ENCODE measurements at places on chromosomes 11 and 22.

DNA sequence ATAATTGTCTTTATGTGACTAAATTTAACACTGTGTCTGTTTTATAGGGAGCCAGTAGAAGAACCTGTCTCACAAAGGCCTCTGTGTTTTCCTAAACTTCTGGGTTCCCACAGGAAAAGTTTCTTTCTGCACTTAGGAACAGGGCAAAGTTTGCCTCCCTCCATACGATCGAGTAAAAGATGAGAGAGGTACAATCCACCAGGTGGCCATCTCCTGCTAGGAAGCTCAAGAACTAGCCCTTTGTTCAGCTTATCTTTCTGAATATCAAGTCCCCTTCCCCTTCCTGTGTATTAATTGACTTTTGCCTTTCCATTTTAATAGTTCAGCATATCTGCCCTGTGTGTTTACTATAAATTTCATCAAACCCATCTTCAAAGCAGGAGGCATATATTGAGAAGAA, 18.0 kb downstream of the CSNK2A3 start:
- no peak for DNase-seq

- no peak for DNase-seq
These were observed 12.2 kb upstream of the MRPL17 start for GRCh38 chr11:6695377-6695776.

- no peak for DNase-seq
These were observed 13.5 kb downstream of the DHCR7 start for GRCh38 chr11:71434576-71435130.

DNA sequence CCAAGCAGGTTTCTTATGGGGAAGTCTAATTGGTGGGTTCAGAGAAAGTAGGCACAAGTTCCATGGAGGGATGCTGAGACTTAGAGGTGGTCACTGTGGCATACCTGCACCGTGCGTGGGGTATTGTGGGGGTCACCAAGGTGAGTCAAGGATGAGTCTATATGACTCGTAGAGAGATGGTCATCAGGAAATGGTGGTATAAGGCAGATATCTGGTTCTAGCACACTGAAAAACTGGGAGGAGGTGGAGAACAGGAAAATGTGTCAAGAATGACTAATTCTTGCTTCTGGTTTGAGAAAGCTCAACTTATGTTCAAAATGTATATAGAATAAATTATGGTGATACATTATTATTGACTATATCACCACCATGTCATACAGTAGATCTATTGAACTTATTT, 258.1 kb downstream of the RAB38 start:
- DNase-seq, result no peak

- DNase-seq, result no peak
These were observed 49.7 kb downstream of the ST14 start for GRCh38 chr11:130209128-130209932.

DNA sequence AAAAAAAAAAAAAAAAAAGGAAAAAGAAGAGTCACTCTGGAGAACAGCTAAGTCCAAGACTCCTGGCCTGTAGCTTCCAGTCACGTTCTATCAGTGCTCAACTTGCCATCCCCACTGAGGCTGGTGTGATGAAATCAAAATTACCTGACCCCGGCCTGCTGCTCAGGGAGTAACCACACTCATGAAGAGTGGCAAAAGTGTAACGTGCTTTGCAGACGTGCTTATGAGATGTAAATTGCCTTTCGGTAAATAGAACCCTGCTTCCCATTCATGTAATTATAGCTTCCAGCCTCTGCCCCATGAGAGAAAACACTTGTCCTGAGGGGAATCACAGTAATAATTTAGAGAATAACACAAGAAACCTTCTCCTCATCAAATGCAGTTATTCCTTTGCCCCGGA, 28.2 kb upstream of the CHKA start:
- DNase-seq, result no peak

DNA sequence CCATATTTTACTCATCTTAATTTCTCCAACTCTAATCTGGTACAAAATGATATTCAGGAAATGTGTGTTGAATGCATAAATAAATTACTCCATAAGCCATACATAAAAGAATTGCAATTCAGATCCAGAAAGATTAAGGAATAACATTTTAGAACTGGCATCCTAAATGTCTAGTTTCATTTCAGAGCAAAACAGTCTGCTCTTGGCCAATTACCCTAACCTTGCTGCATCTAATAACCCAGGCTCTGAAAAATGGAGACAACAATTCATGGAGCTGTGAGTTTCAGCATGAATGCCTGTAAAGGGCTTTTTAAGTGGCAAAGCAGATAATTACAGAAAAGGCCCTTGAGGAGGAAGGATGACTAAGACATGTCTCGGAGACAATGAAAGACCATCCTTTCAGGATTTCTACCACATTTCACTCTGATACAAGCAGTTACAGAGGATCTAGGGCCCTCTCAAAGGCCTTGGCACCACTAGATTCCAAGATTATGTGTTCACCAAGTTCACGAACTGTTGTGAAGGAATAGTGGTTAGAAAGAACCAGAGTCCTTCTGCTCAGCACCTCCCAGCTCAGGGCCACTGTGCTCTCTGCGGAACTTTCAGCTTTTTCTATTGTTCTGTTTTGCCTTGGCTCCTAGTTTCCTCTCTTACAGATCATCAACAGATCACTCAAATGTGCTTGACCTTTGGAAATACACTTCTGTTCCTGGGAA, 157.6 kb upstream of the BLID start:
- no peak for DNase-seq

- DNase-seq, result no peak
These were observed 211.1 kb downstream of the BRD1 start for GRCh38 chr22:49616356-49617231.

DNA sequence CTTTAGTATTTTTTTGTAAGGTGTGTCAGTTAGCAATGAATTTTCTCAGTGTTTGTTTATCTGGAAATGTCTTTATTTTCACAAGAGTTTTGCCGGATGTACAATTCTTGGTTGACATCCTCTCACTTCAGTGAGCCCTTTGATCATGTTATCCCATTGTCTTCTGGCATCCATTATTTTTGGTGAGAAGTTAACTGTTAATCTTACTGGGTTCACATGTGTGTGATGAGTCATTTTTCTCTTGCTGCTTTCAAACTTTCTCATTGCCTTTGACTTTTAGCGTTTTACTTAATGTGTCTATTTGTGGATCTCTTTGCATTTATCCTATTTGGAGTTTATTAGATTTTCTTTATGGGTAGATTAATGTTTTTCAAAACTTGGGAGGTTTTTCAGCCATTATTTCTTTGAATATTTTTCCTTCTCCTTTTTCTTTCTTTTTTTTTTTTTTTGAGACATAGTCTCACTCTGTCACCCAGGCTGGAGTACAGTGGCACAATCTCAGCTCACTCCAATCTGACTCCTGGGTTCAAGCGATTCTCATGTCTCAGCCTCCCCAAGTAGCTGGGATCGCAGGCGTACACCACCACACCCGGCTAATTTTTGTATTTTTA, 100.5 kb upstream of the RRM1 start:
- no peak for DNase-seq

DNA sequence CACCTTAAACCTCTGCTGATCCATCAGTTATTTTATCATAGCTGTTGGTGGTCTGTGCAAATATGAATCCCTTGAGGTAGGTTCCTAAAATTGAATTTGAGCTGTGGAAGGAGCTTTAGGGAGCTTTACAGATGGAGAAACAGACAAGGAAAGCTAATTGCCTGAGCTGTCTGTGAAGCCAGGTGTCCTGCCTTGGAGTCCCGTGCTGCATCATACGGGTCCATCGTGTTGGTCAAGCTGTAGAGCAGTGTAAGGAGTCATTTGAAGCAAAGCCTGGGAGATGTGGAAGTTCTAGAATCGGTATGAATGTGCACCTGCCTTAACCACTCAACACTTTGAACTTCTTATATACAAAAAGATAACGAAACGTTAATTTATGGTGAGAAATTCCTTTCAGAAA, 1.0 kb downstream of the POLA2 start:
- DNase-seq, result no peak

DNA sequence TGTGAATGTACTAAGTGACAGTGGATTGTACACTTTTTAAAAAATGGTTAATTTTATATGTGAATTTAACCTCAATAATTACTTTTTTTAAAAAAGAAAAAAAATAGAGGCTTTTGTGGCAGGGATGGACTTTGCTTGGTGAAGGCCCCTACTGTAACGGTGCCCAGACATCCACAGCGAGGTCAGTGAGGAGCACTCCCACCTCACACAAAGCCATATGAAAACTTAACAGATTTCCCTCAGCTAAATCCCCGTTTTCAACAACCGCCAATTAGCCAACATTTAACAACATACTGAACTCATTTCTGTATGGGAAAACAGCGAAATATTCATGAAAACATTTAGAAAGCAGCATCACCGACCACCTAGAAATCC, 642 bp upstream of the C11orf58 start:
- DNase-seq, result no peak

GRCh38 chr22:23790819-23791737, 4.3 kb downstream of the SMARCB1 start:
- no peak for DNase-seq

GRCh38 chr11:131498631-131499160, 128.3 kb downstream of the NTM start:
- DNase-seq, result no peak

- DNase-seq, result no peak
These were observed 10.8 kb downstream of the OVOL1 start for GRCh38 chr11:65797711-65798110.

- no peak for DNase-seq
These were observed 934 bp downstream of the HSD17B12 start for GRCh38 chr11:43681401-43681942.

- DNase-seq, result no peak
These were observed 84.6 kb upstream of the FAT3 start for GRCh38 chr11:92140021-92140420.

- DNase-seq, result no peak
These were observed 35.4 kb downstream of the MOB2 start for GRCh38 chr11:1450949-1451710.

DNA sequence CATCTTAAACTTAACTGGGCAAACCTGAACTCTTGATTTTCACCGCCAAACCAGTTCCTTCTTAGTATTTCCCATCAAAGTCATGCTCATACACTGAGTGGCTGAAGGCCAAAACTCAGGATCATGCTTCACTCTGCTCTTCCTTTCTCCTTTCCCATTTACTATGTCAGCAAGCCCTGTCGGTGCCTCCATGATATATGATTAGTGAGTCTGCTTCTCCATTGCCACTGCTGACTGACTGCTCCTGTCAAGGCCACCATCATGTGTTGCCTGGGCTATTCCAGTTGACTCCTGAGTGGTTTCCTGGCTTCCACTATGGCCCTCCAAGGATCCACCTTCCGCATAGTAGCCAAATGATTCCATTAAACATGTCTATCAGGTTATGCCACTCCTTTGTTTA, 42.8 kb upstream of the AMPD3 start:
- DNase-seq, result no peak

Data from CMK (cell line).